Endothelial cell of umbilical vein (primary cell): ENCODE measurements at places on chromosomes 5 and 9. TPM values are rescaled to one million over a fixed set of nuclear protein-coding genes. Genes with fewer than 3 reads are reported as not detected.

Gene CHSY3
- total RNA-seq = 6.8 and 8.4 TPM in 2 replicates

Gene ACSL6
- not detected in 2 replicates for total RNA-seq

Gene SLC6A18
- total RNA-seq = not detected in 2 replicates

Gene PCDHGC4
- 0.90 and 2.1 TPM in 2 replicates for total RNA-seq

Gene ENC1
- total RNA-seq = 42.2 and 53.6 TPM in 2 replicates

Gene TMEFF1
- 9.8 and 14.6 TPM in 2 replicates for total RNA-seq

Gene KCNN2
- 1.3 and 1.9 TPM in 2 replicates for total RNA-seq

Gene PDE4D
- 34.5 and 41.1 TPM in 2 replicates for total RNA-seq

Gene LCN10
- not detected in 2 replicates for total RNA-seq

Gene N4BP3
- 38.2 and 40.3 TPM in 2 replicates for total RNA-seq

Gene WNT8A
- total RNA-seq = not detected in 2 replicates

Gene PSAT1
- total RNA-seq = 42.0 and 47.3 TPM in 2 replicates

Gene INSL6
- not detected in 2 replicates for total RNA-seq

Gene CCL19
- total RNA-seq = not detected in 2 replicates

Gene C8G
- 1.4 and 1.9 TPM in 2 replicates for total RNA-seq

Gene HSD17B4
- 124 and 140 TPM in 2 replicates for total RNA-seq

Gene ANGPTL2
- 21.8 and 24.5 TPM in 2 replicates for total RNA-seq

Gene ACTBL2
- total RNA-seq = not detected in 2 replicates

Gene SLCO6A1
- total RNA-seq = not detected in 2 replicates

Gene LCN15
- not detected in 2 replicates for total RNA-seq

Gene SAXO1
- total RNA-seq = not detected in 2 replicates

Gene TAF11L10
- total RNA-seq = not detected in 2 replicates

Gene ADAMTS6
- 43.4 and 57.4 TPM in 2 replicates for total RNA-seq

Gene CBY3
- total RNA-seq = not detected in 2 replicates
